ENCODE measurements at places on chromosomes 13 and 19.

DNA sequence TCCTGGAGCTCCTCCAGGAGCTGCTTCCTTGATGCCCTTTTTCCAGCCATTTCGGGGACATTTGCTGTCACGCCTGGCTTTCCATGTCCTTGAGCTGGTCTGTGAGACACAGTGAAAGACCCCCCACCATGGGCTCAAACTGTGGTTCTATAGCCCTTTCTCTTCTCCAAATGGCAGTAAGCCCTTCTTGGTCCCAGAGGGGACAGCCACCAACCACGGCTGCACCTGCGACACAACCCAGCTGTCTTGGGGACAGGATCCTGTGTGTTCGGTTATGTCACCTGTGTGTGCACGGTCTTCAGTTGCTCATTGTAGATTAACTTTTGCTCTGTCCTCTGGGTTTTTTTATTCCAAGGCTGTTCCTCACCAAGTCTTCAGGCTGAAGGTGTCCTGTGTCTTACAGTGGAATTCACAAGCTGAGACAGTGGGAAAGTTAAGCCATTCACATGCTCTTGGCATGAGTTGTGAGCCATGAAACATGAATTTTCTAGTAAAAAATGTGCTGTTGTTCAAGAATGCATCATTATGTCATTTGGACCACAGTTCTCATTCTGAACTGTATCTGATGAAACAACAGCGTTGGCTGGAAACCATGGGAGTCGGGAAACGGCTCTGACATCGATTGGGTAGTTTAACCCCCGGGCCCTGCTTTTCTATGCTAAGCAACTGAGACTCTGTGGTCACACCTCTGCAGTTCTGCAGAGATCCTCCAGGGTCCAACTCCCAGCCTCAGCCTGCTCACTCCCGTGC lies 129.5 kb upstream of the MCF2L start:
- DNase-seq = peak; percentile 35

DNA sequence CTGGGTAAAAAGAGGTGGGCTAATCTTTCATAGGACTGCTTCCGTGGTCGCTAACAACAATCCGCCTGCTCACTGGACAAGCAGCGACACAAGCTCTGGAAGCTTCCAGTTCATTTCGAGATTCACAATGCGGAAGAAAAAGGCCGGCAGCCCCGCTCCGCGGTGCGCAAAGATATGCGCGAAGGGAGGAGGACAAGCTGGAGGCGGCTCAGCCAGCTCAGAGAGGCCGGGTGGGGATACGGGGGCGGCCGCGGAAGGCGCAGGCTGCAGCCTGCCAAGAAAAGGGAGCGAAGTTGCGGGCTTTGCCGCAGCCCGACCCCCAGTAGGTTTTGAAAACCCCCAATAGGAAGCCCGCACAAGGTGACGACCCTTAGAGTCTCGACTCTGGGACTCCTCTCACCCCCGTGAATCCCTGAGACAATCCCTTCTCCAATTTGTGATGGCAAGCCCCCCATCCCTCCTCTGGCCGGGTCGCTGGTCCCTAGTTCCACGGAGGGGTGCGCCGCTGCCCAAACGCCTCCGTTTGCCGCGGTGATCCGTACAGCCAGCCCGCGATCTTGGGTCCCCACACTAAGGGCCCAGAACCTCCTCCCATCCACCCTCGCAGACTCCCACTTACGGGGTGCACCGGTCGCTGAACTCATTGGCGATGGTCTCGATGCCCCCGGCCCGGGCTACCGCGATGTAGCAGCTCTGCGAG lies 697 bp downstream of the HSPH1 start:
- peak; percentile 78 for DNase-seq

DNA sequence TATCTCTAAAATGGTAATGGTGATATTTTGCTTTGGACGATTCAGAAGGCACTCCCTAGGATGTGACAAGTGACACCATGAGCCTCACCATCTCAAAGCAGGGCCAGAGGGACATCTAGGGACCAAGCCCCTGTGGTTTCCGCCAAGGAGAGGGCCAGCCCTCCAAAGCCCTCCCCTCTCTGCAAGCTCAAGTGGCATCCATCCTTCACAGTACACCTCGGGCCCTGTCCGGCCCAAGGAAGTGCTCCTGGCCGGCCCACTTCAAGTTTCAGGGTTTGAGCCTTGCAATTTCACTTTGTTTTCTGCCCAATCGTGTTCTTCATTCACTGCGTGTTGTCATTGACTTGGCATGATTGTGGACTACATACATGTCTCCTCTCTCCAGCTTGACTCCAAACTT lies 82.5 kb downstream of the TSHZ3 start:
- DNase-seq = no peak

DNA sequence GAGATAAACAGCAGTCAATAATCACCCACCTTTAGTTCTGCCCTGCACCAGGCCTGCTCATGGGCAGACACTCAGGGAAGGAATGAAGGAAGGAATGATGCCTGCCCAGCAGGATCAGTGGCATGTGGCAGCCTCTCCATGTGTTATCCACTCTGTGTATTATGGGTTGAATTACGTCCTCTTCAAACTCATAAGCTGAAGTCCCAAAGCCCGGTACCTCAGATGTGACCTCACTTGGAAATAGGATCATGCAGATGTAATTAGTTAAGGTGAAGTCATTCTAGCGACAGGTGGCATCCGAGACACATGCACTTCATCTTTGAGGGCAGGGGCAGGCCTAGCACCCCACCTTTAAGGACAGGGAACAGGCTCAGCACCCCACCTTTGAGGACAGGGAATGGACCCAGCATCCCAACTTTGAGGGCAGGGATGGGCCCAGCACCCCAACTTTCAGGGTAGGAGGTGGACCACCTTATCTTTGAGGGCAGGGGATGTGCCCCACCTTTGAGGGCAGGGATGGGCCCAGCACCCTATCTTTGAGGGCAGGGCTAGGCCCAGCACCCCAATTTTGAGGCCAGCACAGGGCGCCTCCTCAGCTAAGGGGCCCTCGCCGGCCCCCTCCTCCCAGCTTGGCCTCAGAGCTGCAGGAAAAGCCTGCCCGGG lies 127.6 kb downstream of the URI1 start:
- DNase-seq = no peak

- DNase-seq = peak; percentile 93
Measured at GRCh38 chr19:45613926-45614725, 12.1 kb upstream of the GPR4 start.

DNA sequence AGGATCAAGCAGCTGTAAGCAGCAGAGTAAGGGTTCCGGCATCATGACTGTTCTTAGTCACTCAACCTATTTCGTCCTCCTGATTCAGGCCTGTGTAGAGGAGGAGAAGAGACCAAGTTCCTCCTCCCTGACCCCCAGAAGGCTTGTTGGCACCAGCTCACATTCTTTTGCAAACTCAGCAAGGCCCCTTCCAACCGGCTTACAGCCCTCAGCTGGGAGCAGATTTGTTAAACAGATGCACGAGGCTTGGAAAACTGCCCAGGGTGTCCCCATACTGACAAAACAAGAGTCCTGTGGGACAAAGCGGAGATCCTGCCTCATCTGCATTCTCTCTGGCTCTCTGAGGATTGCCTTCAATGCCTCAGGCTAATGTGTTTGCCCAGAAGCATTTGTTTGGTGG lies 113.2 kb upstream of the SOX21 start:
- DNase-seq = peak; percentile 44

GRCh38 chr13:51009597-51009996 lies 100.0 kb downstream of the RNASEH2B start:
- no peak for DNase-seq

DNA sequence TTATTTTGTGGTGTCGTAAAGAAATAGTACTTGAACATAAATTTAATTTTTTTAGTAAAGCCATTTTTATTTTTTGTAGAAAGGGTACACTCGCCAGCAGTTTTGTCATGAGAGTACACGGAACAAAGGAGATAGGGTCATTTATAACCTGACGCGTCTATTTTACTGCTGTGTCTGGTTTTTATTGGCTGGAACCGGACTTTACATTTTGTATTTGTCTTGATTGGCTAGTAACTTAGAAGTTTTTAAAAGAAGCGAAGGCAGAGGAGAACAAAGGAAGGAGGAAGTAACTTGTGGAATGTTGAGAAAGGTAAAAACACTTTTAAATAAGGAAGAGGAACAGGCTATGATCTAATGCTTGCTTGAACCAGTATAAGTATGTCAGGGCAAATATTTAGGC lies 43.5 kb downstream of the TRPM4 start:
- DNase-seq = no peak

DNA sequence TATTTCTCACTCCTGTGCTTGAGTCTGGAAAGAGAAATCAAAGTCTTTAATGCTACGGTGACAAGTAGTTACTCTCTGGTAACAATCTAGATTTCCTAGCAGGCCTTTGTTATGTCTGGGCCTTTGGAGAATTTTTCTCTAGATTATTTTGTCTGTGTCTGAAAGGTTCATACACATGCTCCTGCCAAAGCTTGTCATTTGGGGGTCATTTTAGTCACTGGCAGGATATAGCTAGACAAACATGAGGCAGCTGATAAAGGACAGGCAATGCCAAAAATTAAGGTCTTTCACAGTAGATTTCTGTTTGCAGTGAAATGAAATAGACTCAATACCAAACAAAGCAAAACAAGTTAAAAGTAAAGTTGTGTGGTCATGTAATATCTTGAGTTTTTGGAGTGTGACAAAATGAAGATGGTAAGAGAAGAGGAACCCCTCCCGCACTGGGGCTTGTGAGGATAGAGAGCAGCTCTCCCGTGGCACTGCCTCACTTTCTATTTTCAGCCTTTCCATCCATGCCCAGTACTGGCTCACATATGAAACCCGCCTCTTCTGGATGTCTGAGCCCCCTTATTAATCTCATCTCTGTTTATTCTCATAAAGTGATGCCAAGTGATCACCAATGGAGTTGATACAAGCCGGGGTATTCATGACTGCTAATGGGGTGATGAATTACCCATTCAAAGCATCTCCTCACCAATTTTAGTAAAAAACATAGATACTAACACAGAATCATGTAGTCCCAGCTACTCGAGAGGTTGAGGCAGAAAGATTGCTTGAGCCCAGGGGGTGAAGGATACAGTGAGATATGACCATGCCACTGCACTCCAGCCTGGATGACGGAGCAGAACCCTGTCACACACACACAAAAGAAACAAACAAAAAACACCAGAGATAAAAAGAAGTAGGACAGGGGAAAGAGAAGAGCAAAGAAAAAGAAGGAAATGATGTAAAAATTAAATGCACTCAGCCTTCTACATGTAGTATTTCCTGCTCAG lies 389.3 kb downstream of the FGF14 start:
- DNase-seq = no peak

DNA sequence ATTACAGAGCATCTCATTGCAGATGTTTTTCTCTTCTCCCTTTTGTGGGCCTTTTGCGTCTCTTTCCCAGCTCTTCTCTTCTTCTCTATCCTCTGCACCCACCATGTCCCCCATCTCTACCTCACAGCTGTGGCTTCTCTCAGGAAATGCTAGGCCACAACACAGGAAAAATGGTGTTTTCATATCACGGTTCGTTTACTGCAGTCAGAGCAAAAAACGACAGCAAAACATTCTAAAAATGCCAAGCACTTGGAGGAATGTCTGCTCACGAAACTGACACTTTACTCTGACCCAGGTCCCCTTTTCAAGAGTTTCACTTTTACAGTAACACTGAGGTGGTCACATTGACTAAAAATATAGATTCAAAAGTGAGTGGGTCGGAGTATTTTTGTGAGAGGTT lies 152.2 kb downstream of the DCT start:
- DNase-seq = no peak

- peak; percentile 79 for DNase-seq
Measured at GRCh38 chr13:45511310-45512097, 46.8 kb downstream of the COG3 start.

GRCh38 chr19:46372901-46373490 lies 26.1 kb downstream of the PPP5C start:
- DNase-seq = peak; percentile 29

- no peak for DNase-seq
Measured at GRCh38 chr19:34595683-34596082, 81.3 kb downstream of the SCGB2B2 start.

DNA sequence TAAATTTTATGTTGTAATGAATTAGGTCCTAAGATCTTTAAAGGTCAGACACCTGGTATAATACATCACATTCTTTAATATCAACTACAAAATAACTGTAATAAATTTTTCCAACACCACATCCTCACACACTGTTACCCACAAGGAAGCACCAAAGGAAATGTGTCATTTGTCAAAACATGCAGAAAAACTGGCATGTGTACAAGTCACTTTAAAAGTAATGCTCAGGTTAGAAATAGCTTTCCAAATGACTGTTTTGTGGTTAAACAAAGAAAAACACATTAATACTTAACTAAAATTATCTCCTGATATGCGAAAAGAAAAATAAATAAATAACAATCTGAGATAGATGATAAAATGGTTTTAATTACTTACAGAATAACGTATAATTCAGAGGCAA lies 74.7 kb downstream of the MZT1 start:
- DNase-seq = peak; percentile 25

DNA sequence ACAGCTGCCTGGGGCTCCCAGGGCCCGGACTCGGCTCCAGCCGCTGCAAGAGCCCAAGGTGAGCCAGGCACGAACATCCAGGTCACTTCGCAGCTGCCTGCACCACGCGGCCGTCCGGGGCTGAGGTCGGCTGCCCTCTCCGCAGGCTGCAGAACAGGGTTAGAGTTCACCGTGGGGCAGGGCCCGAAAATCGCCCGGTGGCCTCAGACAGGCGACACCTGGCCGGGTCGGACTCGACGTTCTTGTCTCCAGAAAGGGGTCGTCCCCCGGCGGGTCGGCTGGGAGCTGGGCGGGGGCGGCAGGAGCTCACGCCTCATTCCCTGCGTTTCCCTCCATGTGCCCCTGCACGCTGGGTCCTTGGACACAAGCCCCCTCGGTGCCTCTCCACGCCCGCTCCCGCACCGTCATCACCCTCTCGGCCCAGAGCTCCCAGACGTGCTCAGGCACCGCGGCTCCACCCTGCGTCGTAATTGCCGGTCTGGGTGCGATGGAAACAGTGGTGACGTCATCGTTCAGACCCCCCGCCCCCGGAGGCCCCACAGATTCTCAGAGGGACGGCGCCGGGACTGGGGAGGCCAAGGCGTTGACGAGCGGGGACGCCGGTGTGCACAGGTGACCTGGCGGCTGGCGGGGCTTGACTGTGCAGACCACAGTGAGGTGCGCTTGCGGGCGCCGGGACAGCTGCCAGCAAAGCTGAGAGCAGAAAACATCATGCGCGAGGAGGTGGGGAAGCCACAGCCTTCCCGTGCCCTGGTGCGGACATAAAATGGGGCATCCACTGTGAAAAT lies 4.0 kb upstream of the GRIN3B start:
- peak; percentile 45 for DNase-seq

Data from astrocyte of the spinal cord (primary cell).